ENCODE measurements at places on chromosomes 4 and X. TPM values are rescaled to one million over a fixed set of nuclear protein-coding genes. Genes with fewer than 3 reads are reported as not detected.

DNA sequence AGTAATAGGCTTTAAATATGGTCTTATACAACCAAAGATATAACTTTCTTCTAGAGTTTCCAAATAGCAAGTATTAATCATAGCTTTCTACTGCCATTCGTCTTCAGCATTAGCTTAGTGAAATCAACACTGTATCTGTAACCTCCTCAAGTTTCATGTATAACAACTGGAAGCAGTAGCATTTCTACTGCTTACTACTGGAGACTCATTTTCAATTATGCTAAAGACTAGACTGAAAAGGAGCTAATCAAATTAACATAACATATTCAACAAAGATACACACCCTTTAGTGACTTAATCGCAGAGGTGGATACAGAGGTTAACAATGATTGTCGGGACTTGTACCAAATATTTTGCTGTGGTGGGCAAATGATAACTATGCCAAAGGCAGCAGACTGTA is 344.2 kb upstream of the TEX13C start:
- no peak for DNase-seq
- H3K27me3 ChIP-seq, result no peaks in the 10 kb centered on the region
- no peak overlapping the region for H3K27ac ChIP-seq
- H3K4me1 ChIP-seq, result no peaks in the 10 kb centered on the region
- no peaks in the 10 kb centered on the region for H3K36me3 ChIP-seq

NXF3 gene
- total RNA-seq, result not detected

NIPAL1 gene
- 21.0 TPM for total RNA-seq

- peak overlapping the region; percentile 57 for H3K4me3 ChIP-seq
- peaks cover 30% of the 10 kb centered on the region for H3K4me1 ChIP-seq
- peak overlapping the region; percentile 73 for H3K27ac ChIP-seq
- no peak for DNase-seq
- no peaks in the 10 kb centered on the region for H3K27me3 ChIP-seq
Measured at GRCh38 chrX:44913656-44914531, 40.9 kb downstream of the KDM6A start.

GRCh38 chr4:30380404-30380998 is 339.7 kb upstream of the PCDH7 start:
- H3K27ac ChIP-seq, result no peak overlapping the region
- no peaks in the 10 kb centered on the region for H3K27me3 ChIP-seq

GRCh38 chr4:123599920-123600810 is 203.6 kb downstream of the SPRY1 start:
- peaks cover 50% of the 10 kb centered on the region for H3K4me1 ChIP-seq
- H3K36me3 ChIP-seq, result peaks cover 9% of the 10 kb centered on the region
- H3K27ac ChIP-seq, result peak overlapping the region; percentile 81
- H3K4me3 ChIP-seq, result no peak overlapping the region
- no peaks in the 10 kb centered on the region for H3K27me3 ChIP-seq

GRCh38 chr4:184825141-184825895 is 450 bp downstream of the ACSL1 start:
- no peak overlapping the region for H3K27ac ChIP-seq
- peak; percentile 24 for DNase-seq
- no peaks in the 10 kb centered on the region for H3K27me3 ChIP-seq
- H3K4me1 ChIP-seq, result no peaks in the 10 kb centered on the region
- H3K36me3 ChIP-seq, result peaks cover 19% of the 10 kb centered on the region

NPY5R gene
- total RNA-seq, result 1.2 TPM

GRCh38 chr4:78673337-78673736 is 102.8 kb upstream of the BMP2K start:
- no peaks in the 10 kb centered on the region for H3K27me3 ChIP-seq
- no peaks in the 10 kb centered on the region for H3K36me3 ChIP-seq
- no peak overlapping the region for H3K4me3 ChIP-seq
- no peaks in the 10 kb centered on the region for H3K4me1 ChIP-seq
- no peak for DNase-seq

GRCh38 chr4:42653626-42654560 is 3.0 kb downstream of the ATP8A1 start:
- no peak overlapping the region for H3K4me3 ChIP-seq
- peaks cover 23% of the 10 kb centered on the region for H3K36me3 ChIP-seq
- H3K4me1 ChIP-seq, result peaks cover 18% of the 10 kb centered on the region
- H3K27ac ChIP-seq, result no peak overlapping the region
- DNase-seq, result no peak
- peaks cover 41% of the 10 kb centered on the region for H3K27me3 ChIP-seq
